ENCODE measurements at places on chromosomes 12 and 14.

GRCh38 chr14:56358851-56359614 lies 220.6 kb upstream of the TMEM260 start:
- DNase-seq, result no peak

DNA sequence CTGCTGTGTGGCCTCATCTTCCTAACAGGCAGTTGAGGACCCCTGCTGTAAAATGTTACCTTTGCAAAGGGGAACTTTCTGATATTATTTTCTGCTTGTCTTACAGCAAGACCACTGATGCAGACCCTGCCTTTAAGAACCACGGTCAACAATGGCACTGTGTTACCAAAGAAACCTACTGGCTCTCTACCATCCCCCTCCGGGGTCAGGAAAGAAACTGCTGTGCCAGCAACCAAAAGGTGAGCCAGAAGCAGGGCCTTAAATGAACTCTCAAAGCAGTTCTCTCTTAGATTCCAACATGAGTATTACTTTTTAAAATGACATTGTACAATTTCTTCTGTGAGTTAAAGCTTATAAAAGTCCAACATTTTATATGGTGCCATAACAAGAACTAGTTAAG lies 72.2 kb downstream of the EML1 start:
- no peak for DNase-seq

DNA sequence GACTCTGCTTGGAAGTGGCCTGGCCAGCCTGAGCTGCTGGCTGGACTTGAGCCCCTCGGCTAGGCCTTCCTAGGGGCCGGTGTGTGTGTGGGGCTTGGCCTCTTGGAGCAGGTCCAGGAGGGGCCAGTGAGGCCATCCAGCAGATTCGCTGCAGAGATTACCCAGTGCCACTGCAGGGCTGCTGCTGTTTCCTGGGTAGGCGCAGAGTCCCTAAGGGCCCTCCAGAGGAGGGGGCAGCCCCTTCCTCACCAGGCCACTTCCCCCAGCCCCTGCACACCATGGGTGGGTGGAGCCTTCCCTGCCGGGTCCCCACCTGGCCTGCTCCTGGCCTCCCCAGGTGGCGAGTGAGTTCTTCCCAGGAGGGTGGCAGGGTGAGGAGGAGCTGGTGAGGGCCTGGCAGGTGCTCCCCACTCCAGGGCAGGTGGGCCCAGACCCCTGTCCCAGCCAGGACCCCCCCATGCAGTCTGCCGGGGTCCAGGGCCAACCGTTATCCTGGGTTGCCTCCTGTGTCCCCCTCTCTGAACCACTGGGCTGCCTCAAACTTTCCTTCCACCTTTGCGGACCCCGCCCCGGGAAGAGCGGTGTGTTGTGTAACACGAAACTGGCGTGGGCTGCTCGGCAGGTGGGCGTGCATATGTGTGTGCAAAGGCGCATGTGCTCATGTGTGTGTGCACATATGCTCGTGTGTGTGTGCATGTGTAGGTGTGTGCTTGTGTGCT lies 25.1 kb downstream of the ASPG start:
- DNase-seq, result no peak

DNA sequence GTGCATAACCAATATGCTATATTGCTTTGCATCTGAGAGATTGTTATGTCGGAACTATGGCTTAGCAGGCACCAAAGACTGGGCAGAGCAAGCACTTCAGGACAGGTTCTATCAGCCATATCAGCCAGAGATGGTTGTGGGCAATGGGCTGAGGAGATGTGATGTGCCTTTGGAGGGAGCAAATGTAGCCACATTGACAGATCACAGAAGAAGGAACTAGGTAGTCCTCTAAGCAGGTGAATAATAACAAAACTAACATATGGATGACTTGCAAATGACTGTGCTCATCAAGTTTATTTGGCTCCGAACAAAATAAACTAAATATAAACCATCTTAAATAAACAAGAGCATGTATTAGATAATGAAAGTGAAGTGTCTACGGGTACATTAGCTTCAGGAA lies 291.7 kb downstream of the RMST start:
- no peak for DNase-seq

DNA sequence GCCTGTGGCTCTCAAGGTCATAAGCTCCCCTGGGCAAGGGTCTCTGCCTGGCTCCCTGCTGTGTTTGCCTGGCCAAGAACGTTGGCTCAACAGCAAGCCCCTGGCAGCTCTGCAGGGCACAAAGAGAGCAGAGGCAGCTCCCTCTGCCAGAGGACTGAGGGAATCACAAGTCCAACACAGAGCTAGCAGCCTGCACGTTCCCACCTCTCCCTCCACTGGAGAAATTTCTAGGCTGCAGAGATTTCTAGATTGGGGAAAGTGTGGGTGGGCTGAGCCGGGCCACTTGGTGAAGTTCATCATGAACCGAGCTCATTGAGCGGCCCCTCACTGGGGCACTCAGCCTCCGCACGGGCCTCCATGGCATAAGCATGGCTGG lies 19.8 kb downstream of the ZFYVE21 start:
- no peak for DNase-seq

DNA sequence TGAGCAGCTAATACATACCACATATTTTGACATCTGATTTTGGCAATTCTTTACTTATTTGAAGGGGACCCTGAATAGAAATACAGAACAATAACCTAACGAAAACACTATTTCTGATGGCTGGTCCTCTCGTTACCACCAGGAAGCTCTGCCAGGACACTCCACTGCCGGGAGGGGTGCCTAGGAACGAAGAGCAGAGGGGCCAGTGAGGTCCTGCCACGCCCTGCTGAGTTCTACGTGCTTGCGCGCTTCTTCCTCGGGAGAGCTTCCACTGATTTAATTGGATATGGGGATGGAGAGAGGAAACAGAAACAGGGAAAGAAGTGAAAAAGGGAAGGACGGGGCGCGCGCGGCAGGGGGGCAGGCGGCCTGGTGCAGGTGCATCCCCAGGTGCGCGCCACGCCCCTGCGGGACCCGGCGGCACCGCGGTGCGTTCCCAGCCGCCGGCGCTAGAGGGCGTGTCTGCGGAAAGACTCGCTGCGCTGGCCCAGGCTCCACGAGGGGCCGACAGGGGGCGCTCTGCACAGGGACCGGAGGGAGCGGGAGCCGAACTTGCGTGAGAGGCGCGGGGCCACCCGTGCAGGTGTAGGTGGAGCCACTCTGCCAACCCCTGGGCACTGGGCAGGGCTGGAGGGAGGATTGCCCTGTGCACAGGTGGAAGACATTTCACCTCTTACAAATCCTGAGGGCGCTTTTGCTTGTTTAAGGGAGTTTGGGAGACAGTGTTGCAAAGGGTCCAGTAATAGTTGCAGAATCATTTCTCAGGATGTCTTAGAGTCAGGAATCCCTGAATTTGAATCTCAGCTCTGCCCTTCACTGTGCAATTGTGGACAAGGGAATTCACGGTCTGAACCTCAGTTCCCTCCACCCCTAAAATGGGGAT lies 986.3 kb upstream of the TMEM132C start:
- DNase-seq, result peak; percentile 71

DNA sequence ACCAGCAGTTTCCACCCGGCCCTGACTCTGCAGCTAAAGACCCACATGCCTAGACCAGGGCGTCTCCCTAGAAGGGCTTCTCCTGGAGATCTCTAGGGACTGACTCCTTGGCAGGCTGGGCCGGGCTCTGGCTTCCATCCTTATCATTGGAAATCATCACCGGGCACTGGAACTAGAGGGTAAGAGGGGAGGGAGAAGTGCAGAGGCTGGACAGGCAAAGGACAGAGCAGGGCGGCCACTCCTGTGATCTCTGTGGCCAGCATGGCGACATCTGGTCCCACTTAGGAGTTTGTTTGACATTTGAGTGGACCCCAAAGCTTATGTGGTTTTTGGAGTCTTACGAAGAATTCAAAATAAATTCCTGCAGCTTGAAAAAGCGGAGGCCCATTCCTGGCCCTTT lies 7.1 kb downstream of the LTBP2 start:
- DNase-seq, result no peak

DNA sequence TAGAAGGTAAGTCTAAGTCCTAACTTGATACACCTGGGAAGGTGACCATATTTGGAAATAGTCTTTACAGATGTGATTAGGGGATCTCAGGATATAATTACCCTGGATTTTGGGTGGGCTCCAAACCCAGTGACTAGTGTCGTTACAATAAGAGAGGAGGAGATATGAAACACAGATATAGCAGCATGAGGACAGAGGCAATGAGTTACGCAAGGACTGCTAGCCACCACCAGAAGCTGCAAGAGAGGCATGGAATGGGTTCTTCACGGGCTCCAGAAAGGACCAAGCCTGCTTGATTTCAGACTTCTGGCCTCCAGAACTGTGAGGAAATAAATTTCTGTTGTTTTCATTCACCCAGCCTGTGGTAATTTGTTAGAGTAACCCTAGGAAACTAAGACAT lies 28.6 kb downstream of the FGFR1OP2 start:
- no peak for DNase-seq

DNA sequence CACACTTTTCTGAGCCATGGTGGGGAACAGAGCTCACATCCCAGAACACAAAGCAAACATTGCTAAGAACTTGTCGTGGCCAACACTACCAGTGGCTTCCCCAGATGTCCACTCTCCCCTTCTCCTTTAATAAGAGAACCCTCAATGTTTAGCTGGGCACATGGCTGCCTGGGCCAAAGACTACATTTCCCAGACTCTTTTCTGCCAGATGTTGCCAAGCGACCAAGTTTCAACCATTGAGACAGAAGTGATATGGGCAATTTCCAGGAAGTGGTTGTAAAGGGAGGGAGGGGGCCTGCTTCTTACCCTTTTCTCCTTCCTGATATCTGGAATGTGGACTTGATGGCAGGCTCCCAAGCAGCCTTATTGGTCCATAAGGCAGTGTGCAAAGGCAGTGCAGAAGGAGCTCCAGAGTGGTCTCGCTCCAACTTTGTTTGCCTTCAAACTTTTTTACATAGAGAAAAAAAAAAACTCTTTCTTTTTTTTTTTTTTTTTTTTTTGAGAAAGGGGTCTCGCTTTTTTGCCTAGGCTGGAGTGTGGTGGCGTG lies 24.9 kb upstream of the JDP2 start:
- DNase-seq, result no peak

GRCh38 chr12:50665609-50666008 lies 98.3 kb upstream of the ATF1 start:
- DNase-seq, result no peak

DNA sequence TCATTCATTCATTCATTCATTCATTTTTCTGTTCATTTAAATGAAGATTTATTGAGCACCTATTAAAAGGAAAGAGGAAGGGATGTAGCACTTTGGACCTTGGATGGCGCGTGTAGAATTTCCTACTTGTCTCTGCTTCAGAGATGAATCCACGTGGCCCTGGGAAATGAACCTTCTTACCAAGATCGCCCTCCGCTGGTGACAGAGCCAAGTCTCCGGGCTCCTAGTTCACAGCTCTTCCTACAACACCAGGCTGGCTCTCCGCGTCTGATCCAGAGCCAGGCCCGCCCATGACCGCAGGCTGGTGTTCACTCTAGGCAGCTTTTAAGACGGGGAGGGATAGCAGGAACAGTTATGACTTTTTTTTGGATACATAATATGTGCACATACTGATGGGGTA lies 70.9 kb upstream of the PIWIL1 start:
- no peak for DNase-seq

DNA sequence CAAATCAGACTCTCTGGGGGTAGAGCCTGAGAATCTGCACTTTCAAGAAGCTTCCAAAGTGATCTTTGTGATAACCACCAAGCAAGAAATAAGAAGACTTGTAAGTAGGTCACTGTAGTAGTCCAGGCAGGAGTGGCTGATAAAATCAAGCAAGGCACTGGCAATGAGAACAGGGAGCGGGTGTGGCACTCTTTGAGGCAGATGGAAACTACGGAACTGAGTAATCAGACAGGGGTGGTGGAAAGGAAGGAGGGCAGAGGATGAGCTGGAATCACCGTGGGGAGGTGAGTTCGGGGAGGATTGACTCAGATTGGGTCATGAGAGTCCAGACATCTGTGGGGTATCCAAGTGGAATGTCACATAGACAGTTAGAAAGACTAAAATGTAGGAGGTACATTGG lies 44.4 kb upstream of the PLXNC1 start:
- no peak for DNase-seq

DNA sequence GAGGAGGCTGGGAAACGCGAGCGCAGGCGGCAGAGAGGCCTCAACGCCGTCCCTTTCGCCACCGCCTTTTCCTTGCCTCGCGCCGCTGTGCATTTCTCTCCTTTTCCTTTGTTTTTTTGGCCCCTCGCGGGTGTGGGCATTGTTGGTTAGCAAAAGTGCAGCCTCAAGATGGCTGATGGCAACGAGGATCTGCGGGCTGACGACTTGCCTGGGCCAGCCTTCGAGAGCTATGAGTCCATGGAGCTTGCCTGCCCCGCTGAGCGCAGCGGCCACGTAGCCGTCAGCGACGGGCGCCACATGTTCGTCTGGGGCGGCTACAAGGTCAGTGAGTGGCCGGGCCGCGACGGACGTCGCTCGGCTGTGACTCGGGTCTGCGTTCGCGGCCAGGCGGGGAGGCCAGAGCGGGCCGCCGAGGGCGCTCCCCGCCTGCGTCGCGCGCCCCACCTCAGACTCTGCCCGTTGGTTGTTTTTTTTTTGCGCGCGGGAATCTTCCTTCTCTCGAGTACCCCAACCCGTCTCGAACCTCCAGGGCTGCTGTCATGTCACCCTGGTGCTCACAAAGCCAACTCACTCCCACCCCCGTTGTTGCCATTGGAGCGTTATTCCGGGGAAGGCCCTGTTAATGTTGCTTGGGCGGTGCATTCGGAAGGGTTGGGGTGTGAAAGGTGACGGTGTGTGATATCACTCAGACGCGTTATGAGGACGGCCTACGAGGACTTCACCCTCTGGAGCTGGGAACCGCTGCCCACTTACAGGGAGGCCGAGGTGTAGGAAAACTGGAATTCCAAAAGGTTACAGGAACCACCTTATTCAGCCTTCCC lies 558 bp downstream of the KLHDC2 start:
- peak; percentile 73 for DNase-seq
